Epithelial cell of umbilical artery (primary cell): ENCODE measurements at places on chromosomes 6 and 20. TPM values are rescaled to one million over a fixed set of nuclear protein-coding genes. Genes with fewer than 3 reads are reported as not detected.

The RBPJL gene
- not detected in 2 replicates for total RNA-seq

The SLC22A2 gene
- not detected in 2 replicates for total RNA-seq

The MC3R gene
- not detected in 2 replicates for total RNA-seq

The ZSCAN23 gene
- total RNA-seq: 0.15 and 0.97 TPM in 2 replicates

The SAMD3 gene
- total RNA-seq: not detected in 2 replicates

The GSTA2 gene
- not detected in 2 replicates for total RNA-seq

The OR2J3 gene
- total RNA-seq: not detected in 2 replicates

The TOP1 gene
- 23.4 and 24.3 TPM in 2 replicates for total RNA-seq

The NANP gene
- 9.1 and 9.9 TPM in 2 replicates for total RNA-seq

The DST gene
- total RNA-seq: 210 and 217 TPM in 2 replicates
